ENCODE measurements at places on chromosomes 6 and 20.

- DNase-seq, result peak; percentile 25
These were observed 136.3 kb downstream of the CD109 start for GRCh38 chr6:73832313-73832712.

DNA sequence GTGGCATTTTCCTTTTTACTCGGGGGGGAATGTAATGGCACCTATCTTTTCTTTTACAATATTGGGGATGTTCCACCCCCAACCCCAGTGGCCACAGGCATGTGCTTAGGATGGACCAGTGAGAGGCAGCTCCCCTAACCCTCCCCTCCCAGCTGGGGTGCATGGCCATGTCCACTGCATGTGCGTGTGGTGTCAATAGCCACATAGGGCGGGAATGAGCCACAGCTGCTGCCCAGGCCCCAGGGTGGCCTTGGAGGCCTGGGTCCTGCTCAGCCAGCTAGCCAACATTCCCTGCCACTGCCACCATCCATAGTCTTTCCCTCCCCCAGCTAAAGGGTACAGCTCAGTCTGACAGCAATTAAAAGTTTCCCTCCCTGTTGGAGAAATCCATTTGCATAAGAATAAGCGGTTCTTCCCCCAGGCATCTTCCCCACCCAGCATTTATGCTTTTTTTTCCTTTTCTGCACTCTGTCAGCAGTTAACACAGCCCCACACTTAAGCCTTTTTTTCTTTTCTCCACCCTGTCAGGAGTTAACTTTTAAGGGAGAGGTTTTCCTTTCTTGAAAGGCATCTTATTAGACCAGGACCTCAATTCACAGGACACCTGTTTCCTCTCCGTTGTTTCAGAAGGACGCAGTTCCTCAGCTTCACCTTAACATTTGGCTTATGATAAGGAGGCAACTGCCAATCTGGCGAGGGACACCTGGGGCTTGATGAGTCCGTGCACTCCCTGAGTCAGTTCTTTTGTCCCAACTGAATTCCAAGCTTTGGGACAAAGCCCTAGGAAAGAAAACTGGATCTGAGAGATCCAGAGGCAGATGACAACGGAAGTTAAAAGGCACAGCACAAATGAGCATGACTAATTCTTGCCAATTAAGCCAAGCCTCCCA, 121.4 kb downstream of the TPBG start:
- no peak for DNase-seq

DNA sequence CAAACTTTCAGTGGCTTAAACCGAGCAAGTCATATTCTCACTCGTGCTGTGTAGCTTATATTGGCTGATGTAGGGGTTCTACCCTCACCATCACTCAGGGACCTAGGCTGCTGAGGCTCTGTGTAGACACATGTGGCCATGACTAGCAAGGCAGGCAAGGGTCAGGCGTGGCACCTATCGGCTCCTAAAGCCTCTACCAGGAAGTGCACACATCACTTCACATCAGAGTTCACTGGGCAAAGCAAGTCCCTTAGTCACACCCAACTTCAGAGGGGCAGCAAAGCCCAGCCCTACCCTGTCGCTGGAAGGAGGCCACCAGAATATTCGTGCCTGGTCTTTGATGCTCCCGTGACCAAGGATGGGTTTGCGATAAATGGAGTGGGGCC, 42.9 kb downstream of the PPP1R14C start:
- no peak for DNase-seq

- peak; percentile 94 for DNase-seq
These were observed 182.5 kb downstream of the MAFB start for GRCh38 chr20:40506537-40506939.

DNA sequence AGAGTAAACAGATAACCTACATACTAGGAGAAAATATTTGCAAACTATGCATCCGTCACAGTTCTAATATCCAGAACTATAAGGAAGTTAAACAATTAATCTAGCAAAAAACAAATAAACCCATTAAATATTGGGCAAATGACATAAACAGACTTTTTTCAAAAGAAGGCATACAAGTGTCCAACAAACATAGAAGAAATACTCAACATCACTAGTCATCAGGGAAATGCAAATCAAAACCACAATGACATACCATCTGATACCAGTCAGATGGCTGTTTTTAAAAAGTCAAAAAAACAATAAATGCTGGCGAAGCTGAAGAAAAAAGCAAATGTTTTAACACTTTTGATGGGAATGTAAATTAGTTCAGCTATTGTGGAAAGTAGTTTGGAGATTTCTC, 1117.7 kb upstream of the MAP3K7 start:
- DNase-seq, result no peak

- no peak for DNase-seq
These were observed 18.6 kb downstream of the KCNK17 start for GRCh38 chr6:39295611-39296011.

- DNase-seq, result no peak
These were observed 8.6 kb downstream of the GABRR1 start for GRCh38 chr6:89208551-89208950.

DNA sequence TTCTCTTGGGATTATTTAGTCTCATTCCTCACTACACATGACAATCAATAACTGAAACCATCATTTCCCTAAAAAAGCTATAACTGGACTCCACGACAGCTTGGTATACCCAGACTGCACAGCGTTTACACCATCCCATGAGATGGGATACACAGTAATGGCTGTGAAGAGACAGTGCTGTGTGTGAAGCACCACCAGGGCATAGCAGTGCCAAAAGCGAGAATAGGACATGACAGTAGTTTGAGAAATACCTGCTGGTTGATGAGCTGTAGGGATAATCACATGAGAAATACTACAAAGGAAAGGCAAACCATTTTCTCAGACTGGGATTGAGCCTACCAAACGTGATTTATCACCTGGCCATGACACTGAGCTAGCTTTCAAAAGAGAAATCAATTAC, 22.4 kb upstream of the LYRM2 start:
- DNase-seq, result no peak
